ENCODE measurements at places on chromosomes 2 and 18.
A peak's percentile ranks its signal among the peaks of the same experiment; 100 is the strongest.

DNA sequence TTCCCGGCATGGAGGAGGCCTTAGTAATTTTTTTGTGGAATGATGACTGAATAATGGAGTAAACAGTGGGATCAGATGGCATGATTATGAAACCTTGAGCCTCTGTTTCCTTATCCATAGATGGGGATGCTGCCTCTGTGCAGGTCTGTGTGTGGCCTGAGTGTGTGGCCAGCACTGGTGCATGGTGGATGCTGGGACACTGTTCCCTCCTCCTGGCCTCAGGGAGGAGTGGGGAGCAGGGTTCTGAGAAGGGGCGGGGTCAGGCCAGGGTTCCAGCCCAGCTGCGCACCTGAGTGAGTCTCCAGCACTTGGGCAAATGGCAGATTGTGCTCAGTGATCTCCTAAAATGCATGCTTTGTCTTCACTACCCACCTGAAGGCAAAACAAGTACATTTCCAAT is 66.4 kb downstream of the DCDC2C start:
- no peak for DNase-seq

GRCh38 chr2:58120626-58121229 is 74.1 kb downstream of the VRK2 start:
- no peak for DNase-seq

GRCh38 chr18:29309366-29309765 is 1132.4 kb upstream of the CDH2 start:
- peak; percentile 6 for DNase-seq

GRCh38 chr2:53235836-53236582 is 531.6 kb upstream of the CHAC2 start:
- peak; percentile 16 for DNase-seq

GRCh38 chr2:66191311-66191710 is 243.6 kb upstream of the MEIS1 start:
- no peak for DNase-seq

DNA sequence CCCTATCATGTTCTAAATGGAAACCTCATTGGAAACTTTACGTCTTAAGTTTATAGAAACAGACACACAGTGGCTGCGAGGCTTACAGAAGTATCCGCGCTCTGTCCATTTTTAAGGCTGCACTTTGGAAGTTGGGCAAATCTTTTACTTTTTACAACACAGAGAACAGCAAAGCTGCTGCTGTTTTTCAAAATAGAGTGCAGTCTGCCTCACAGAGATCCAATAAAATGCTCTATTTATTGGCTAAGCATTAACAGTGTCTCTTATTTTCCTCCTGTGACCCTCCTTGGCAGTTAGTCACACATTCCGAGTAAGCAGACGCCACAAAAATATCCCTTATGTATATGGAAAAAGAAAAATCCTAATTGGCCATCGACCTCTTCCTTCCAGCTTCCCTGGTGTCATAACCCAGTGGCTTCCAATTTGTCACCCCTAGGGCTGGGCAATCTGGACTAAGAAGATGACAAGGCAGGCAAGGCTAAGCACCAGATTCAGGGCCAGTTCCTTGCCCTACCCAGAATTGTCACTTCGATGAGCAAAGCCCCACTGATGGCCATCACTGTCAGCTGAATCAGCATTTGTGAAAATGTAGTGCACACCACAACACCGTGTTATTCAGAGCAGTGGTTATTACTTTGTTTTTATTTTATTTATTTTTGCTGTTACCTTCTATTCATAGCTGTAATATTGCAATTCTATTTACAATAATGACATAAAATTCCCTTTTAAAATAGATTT is 47.7 kb upstream of the MEIS1 start:
- DNase-seq: no peak

DNA sequence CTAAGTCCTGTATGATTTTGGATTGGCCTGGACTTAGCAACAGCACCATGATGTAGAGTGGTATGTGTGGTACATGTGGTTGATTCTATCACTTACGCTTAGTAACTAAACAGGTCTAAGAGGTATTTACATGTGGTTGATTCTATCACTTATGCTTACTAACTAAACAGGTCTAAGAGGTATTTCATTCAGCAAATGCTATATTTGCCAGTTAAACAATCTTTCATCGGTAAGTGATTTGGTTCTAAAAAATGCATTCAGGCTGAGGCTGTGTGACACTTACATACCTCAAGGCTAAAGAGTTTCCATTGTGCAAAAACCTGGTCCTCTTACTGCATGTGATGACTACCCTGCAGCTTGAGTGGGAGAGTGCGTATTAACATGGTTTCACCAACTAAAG is 13.1 kb downstream of the EIF4E2 start:
- DNase-seq: no peak

GRCh38 chr18:28125051-28125450 is 51.9 kb downstream of the CDH2 start:
- no peak for DNase-seq

- DNase-seq: no peak
These were observed 743.8 kb downstream of the SLC4A3 start for GRCh38 chr2:220371211-220371610.

GRCh38 chr2:171836146-171836910 is 57.7 kb downstream of the SLC25A12 start:
- DNase-seq: no peak

- DNase-seq: no peak
These were observed 180.5 kb downstream of the AGPS start for GRCh38 chr2:177573120-177573519.

- no peak for DNase-seq
These were observed 186.8 kb upstream of the RND3 start for GRCh38 chr2:150674283-150674682.

DNA sequence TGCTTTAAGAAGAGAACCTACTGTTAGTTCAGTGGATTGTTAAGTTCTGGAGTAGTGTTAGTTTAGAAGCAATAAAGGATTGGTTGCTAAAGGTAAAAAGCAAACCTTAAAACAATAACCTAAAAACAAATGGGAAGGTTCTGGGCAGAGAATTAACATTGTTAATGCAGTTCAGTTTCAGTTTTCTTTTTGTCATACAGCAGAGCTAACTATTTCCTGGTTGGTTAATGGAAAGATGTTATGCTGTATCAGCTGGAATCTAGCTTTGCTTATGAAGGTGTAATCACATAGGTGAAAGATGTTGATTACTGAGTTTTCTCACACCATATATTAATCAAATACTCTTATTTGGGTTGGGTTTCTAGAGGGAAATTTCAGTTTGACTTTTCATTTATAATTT is 23.8 kb downstream of the SMAD4 start:
- no peak for DNase-seq

DNA sequence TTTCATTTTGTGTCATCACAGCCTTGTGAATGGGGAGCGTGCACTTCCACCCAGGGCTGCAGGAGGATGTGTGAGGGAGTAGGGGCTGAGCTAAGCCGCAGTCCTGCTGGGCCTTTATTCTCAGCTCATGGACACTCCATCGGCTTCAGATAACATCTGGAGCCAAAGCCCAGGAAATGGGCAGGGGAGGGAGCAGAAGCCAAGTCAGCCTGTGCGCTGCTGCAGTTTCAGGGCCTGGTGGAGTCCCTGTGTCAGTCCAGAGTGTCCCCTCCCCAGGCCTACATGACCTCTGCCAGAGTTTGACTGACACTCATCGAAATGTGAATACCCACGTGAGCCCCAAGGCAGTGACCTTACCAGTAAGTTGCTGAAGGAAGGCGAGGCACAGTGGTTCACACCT is 242.2 kb downstream of the LOXHD1 start:
- DNase-seq: no peak

- no peak for DNase-seq
These were observed 42.8 kb downstream of the SCRN3 start for GRCh38 chr2:174438146-174438886.

GRCh38 chr2:28465148-28465885 is 30.5 kb upstream of the PLB1 start:
- no peak for DNase-seq

DNA sequence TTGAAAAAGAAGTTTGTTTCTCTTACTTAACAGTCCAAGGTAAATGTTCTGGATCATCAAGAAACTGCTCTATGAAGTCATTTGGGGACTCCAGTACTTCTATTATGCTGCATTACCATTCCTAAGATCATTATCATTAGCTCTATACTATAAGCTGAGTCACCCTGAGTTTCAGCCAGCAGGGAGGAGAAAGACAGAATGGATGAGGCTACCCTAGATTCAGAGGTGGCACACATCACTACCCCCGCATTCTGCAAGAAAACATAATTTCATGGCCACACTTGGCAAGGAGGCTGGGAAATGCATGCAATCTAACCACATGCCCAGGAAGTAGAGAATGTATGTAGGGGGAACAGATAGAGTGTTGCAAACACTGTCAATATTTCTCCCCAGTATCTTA is 16.6 kb upstream of the LNPK start:
- peak; percentile 13 for DNase-seq

DNA sequence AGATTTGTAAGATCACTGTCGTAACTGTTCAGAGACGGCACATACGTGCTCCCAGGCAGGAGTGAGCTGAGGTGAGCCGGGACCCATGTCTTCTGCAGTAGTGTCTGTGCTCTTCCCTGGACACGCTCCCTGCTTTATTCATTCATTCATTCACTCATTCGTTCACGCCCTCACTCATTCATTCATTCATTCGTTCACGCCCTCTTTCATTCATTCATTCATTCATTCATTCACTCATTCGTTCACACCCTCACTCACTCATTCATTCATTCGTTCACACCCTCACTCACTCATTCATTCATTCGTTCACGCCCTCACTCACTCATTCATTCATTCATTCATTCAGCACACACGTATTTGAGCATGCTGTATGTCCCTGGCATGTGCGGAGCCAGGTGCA is 207.0 kb downstream of the GLI2 start:
- no peak for DNase-seq

DNA sequence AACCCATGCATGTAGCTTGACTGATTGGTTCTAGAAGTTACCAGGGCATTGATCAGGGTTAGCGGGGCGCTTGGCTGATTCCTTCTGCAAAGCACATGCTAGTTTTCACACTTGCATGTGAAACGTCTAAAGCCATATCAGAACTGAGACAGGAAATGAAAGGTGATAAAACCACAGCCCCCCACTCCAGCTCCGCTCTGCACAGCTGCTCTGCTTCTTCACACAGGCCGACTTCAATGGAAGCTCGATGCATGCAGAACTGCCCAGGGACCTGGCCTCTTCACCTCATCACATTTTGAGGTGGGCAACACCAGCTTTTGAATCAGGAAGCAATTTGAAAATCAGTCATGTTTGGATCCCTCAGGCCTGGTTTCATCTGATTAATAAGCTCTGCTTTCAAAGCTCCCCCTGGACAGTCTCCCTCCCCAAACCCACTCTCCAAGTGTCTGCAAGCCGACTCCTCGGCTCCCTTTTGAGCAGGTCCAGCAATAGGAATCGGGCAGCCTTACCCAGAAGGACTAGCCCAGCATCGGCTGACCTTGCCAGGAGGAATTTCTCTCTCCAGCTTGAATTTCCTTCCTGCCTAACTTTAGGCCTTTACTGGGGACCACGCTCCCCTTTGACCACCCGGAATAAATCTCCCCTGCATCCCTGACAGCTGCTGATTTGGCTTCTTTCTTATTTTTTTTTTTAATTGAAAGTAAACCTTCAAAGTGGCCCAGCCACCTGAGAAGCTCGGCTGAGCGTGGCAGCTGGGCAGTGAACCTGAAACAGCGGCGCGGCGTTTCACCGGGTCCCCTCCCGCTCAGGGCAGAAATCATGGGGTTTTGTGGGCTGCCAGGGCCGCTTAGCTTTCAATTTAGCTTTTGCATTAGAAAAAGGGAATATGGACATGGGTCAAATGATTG is 31.7 kb downstream of the HRH4 start:
- DNase-seq: no peak

DNA sequence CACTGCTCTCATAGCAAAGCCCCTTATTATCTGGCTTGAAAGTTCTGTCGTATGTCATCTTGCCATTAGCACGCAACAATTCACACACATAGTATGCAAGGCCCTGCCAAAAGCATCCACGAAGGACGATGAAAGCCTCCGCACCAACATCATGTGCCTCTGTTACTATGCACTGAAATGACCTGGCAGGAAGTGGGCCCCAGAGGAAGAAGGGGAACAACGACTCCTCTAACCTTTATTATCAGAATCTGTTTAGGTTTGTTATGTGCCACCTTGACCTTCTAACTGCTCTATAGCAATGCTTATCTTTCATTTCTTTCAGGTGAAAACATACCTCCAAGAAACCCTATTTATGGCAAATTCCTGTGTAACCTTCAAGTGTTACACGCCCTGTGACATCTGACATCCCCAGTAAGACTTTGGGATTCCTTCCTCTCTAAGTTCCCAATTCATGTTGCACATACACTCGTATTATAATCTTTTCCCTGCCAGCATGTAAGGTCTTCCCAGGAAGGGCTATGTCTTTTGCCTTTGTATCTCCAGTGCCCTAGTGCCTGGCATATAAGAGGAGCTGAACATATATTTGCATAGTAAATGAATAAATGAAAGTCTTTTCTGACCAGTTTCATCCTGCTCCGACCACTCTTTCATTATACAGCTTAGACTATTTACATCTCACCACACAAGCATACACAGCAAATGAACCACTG is 7.0 kb upstream of the NDUFV2 start:
- no peak for DNase-seq

DNA sequence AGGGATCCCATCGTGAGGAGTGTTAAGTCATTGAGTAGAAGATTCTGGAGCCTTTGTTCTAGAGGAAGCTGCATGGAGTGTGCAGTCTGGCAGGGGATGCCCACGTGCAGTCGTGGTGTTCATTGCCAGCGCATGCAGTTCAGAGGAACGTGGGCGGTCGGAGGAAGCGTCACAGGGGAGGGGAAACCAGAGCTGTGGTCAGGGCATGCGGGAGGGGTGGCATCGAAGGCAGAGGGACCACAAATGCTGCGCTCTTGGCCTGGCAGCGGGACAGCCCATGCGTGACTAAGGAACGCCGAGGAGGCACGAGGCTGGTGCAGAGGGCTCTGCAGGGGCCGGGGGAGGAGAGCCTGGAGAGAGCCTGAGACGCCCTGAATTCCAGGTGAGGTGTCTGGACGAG is 141.1 kb downstream of the KLHL29 start:
- no peak for DNase-seq

DNA sequence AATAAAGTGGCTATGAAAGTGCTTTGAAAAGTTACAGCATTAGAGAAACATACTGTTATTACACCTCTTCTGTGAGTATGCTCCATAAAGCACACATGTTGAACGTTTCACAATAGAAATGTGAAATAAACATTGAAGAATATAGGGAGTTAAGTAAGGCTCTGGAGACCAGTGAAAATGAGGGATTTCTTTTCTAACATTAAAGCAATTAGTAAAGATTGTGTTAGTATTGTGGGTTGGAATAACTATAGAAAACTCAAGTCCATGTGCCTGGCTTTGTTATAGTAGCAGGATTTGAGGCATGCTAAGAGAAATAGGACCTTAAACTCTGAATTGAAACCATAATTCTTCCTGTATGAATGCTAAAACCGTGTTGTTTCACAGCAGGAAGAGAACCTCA is 63.1 kb downstream of the GLS start:
- DNase-seq: no peak

DNA sequence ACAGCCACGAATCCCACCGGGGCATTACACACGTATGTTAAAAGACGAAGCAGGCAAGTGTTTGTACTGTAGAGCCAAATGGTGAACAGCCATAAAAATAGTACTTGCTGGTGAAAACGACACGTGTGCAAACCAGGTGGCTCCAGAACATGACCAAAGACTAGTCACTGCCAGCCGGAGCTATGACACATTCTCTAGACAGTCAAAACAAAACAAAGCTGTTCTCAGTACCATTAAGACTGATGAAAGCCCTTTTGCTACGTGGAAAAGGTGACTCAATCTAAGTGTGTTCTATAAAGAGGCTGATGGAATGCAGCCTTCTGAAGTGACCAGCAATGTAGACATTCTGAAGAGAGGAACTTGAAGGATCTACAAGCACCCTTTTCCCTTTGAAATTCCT is 367.7 kb upstream of the NETO1 start:
- no peak for DNase-seq

GRCh38 chr2:216540920-216541319 is 42.3 kb downstream of the RPL37A start:
- DNase-seq: no peak

All from BE2C (cell line).